Stimulated activated CD4-positive, alpha-beta T cell treated with anti-CD3 and anti-CD28 coated beads, TNF-alpha, amount 100 ng/mL, for 4 hours (primary cell): ENCODE measurements at places on chromosomes 6 and 20.

- DNase-seq, result no peak
Measured at GRCh38 chr6:139886396-139886795, 511.9 kb upstream of the CITED2 start.

DNA sequence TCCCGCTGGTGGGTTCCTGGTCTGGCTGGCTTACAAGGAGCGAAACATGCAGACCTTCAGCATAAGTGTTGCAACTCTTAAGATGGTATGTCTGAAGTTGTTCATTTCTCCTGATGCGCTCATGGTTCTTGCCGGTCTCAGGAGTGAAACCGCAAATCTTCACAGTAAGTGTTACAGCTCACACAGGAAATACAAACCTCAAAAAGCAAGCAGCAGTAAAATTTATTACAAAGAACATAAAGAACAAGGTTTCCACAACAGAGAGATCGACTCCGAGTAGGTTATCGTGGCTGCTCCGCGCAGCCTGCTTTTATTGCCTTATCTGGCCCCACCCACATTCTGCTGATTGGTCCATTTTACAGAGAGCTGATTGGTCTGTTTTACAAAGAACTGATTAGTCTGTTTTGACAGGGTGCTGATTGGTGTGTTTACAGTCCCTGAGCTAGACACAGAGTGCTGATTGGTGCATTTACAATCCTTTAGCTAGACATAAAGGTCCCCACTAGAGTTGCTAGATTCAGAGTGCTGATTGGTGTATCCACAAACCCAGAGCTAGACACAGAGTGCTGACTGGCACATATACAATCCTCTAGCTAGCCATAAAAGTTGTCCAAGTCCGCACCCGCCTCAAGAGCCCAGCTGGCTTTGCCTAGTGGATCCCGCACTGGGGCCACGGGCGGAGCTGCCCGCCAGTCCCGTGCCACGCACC, 39.2 kb downstream of the TRIM27 start:
- peak; percentile 9 for DNase-seq

DNA sequence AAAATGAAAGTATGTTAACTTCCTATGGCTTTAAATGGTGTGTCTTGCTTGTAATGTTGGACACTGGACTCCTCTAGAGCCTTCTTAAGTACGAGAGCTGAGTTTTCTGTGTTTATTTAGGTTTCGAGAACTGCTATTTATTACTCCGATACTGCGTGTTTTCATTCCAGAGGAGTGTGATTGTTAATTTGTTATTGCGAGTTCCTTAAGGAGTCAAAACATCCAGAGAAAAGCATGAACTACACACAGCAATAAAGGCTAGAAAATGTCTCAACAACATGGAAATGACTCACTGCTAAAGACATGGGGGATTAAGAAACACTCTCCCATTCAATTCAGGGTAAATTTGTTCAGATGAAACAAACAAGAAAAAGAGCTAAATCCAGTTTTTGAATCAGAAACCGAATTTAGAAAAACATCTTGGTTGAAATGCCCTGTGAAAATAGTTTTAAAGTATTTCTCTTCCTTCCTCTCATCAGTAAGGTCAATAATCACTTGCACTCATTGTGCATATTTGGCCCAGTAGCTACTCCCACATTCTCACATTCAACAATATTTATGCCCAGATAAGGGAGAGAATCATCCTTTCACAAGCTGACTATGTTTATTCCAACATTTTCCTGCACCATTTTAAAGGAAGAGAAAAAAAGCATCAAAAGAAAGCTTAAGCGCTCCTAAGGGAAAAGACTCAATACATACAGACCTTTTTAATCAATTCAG, 36.0 kb downstream of the ATXN1 start:
- DNase-seq, result no peak

DNA sequence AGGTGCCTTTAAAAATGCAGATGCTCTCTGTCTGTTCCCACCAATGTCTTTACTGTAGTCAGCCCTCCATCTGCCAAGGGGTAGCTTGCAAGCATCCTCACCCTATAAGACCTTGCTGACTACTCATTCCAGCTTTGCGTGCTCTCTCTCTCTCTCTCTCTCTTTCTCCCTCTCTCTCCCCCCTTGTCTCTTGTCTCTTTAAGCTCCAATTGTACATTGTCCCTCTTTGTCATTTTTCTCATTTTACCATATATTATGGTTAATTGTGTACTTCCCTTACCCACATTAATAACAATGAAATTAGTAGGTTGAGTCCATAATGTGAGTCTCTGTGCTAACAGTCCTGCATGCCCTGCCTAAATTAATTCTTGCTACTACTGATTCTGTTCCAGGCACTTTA, 350.2 kb upstream of the CDH4 start:
- DNase-seq, result no peak

DNA sequence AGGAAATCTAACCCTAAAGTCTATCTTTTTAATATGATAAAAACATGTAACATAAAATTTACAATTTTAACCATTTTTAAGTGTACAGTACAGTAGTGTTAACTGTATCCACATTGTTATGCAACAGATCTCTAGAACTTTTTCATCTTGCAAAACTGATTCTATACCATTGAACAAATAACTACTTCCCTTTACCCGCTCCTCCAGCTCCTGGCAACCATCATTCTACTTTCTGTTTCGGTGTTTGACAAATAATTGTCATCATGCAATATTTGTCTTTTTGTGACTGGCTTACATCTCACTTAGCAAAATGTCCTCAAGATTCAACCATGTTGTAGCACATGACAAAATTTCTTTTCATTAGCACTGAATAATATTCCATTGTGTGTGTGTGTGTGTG, 203.2 kb downstream of the SIM1 start:
- DNase-seq, result no peak

DNA sequence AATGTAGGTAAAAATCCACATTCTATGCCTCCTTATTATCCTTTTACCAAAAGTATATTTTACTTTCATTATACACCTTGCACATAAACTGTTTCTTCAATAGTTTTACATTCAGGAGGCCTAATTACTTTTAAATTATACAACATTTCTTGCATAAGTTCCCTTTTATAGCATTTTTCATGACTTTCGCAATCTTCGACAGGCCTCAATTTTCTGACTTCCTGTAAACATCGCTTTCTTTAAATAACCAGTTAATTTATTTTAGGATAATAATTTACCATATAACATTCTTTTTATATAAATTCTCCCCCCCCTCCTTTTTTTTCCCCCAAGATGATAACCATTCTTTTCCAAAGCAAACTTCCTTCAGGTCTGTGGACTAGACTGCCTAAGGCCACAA, 9.2 kb downstream of the SLC35A1 start:
- DNase-seq, result no peak

- DNase-seq, result no peak
Measured at GRCh38 chr20:11186301-11187008, 512.7 kb upstream of the JAG1 start.

- DNase-seq, result no peak
Measured at GRCh38 chr6:15614277-15614676, 48.6 kb downstream of the DTNBP1 start.

DNA sequence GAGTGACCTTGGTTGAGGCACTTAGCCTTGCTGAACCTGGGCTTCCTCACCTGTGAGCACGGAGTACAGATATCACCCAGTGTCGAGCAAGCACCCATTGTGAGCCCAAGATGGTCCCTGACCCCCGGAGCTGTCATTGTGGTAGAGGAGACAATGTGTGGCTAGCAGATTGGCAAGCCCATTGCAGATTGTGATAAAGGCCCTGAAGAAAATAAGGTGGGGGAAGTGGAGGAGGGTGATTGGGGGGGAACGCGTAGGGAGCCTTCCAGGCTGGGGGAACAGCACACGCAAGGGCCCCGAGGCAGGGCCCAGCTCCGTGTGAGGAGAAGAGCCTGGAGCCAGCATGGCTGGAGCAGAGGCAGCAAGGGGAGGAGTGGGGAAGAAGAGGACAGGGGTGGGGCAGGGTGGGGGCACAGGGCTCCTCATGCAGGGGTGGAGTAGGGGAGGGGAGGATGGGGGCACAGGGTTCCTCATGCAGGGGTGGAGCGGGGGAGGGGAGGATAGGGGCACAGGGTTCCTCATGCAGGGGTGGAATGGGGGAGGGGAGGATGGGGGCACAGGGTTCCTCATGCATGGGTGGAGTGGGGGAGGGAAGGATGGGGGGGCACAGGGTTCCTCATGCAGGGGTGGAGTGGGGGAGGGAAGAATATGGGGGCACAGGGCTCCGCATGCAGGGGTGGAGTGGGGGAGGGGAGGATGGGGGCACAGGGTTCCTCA, 7.0 kb downstream of the CEBPB start:
- no peak for DNase-seq

GRCh38 chr6:162154930-162155329, 572.6 kb downstream of the PRKN start:
- no peak for DNase-seq

DNA sequence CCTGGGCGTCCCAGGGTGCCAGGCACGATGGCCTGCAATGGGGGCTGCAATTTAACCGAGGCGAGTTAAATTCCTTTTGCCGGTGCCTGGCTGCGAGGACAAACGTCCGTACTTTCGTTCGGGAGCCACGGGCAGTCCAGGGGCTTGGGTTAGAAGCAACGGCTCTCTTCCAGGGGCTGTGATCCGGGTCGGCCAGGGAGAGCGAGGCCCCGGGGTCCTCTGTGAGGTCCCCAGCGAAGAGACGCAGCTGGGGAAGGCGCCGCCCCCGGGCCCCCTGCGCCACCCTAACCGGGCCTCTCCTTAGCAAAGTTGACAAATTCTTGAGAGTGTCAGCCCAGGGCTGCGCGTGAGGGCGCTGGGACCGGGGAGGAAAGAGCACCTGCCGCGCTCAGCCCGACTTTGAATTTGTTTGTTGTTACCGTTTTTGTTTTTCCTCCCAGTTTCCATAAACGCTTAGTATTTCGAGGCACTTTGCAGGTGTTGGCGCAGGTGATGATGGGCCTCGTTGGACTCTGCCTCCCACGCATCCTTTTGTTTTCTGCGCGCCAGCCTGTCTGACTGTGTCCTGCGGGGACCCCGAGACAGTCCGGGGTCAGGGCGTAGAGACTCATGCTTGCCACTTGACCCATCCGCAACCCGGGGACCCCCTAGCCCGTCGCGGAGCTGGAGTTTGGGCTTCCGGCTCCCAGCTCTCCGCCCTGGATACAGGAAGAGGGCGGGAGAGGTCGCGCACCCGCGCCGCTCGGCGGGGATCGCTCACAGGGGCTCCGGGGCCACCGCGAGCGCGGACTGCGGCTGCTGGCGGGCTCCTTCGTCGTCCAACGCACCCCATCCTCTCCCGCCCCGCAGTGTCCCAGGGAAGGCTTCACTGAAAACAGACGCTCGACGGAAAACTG, 5.8 kb downstream of the OLIG3 start:
- DNase-seq, result no peak

DNA sequence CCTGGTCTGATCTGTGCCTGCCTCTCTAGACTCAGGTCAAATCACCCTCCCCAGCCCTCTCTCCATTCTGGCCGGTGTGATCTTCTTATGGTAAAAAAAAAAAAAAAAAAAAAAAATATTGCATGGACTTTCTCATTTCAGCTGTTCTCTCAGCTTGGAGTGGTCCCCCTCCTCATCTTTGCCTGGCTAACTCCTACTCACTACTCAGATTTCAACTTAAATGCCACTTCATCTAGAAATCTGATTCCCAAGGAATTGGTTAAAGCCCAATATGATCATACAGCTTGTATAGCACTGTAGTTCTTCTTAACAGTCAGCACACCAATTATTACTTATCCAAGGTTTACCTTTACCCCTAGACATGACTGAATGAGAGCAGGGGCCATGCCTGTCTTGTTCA, 105.9 kb upstream of the CARMIL1 start:
- no peak for DNase-seq

DNA sequence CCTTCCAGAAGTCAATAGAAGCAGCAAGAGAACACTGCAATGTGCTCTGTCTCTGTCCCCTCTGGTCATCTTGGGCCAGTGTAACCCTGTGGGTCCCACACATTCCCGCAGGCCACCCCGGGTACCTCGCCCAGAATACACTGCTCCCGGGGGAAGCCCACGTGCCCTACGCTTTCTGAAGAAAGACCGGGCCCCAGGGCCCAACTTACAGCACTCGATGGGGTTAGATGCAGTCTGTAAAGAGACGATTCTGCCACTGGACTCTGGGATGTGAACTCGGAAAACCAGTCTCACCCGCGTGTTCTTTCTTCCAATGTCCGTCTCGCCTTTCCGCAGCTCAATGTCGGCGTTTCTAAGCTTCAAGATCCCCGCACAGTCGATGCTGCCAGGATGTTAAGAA, 68.7 kb downstream of the NFATC2 start:
- no peak for DNase-seq

- DNase-seq, result no peak
Measured at GRCh38 chr20:62481425-62482145, 5.8 kb upstream of the GATA5 start.

GRCh38 chr6:123879749-123880148, 76.1 kb downstream of the NKAIN2 start:
- no peak for DNase-seq

DNA sequence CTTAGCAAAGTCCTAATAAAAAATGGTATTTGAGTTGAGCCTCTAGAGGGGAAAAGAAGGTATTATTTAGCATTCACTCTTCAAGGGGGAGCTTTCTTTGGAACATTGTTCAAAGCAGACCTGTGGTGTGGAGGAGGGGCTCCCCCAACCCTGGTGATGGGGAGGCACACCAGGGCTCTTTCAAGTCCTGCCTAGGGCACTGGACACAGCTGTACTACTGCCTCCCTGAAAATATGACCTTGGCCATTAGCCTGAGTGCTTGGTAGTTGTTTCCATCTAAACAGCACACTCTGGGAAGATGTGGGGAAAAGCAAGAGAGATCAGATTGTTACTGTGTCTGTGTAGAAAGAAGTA, 215.1 kb upstream of the CNR1 start:
- DNase-seq, result no peak

DNA sequence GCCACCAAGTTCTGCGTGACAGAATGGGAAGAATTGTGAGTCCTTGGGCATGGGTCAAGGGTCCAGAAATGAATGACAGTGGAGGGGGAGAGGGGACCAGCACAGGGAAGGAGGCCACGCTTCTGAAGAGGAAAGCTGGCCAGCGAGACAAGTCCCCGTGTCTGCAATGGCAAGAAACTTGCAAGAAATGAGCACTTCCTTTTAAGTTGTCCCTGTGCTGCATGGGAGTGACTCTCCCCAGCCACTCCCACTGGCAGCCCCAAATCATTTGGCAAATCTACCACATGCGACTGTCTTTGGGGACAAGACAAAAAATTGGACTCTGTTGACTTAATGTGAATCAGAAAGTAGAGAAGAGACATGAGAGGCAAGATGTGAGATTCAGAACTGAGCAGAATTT, 242.2 kb upstream of the RREB1 start:
- DNase-seq, result no peak

DNA sequence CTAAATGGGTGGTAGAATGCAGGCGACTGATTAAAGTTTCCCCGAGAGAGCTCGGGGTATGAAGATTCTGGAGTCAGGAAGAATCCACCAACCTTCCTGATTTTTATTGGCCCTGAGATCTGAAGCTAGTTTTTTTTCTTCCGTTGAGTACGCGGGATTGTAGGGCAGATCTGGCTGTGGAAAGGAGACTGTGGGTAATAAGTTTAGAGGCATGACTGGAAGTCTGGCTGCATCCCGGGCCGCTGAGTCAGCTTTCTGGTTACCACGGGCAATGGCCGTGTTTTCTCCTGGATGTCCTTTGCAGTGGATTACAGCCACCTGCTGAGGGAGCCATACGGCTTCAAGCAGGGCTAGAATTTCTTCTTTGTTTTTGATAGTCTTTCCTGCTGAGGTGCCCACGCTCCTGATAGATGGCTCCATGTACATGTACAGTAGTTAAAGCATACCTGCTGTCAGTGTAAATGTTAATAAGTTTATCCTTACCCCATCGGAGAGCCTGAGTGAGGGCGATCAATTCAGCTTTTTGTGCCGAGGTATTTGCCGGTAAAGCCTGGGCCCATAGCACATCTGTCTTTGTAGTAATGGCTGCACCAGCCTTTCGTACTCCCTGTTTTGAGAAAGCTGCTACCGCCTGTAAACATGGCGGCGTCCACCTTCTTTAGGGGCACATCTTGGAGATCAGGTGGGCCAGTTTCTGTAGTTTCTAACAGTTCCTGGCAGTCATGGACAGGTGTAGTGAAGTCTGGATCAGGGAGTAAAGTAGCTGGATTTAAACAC, 154.0 kb downstream of the TRIM27 start:
- DNase-seq, result no peak
